ENCODE measurements at places on chromosomes 7 and 10.

DNA sequence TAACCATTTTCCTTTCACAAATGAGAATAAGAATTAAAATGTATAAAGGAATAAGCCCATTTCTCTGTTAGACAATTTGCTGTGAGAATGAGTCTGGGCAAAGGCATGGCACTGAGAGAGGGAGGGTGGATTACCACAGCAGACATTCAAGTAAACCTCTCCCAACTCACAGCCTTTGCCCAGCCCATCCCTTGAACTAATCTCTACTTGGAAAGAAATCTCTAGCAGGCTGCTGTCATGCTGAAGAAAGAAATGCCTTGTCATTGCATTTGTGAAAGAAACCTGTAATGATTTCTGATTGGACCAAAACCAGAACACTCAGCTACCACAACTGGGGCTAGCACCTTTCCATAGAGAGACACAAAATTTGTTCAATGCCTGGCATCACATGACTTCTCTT lies 39.2 kb downstream of the CH25H start:
- no peak for DNase-seq

DNA sequence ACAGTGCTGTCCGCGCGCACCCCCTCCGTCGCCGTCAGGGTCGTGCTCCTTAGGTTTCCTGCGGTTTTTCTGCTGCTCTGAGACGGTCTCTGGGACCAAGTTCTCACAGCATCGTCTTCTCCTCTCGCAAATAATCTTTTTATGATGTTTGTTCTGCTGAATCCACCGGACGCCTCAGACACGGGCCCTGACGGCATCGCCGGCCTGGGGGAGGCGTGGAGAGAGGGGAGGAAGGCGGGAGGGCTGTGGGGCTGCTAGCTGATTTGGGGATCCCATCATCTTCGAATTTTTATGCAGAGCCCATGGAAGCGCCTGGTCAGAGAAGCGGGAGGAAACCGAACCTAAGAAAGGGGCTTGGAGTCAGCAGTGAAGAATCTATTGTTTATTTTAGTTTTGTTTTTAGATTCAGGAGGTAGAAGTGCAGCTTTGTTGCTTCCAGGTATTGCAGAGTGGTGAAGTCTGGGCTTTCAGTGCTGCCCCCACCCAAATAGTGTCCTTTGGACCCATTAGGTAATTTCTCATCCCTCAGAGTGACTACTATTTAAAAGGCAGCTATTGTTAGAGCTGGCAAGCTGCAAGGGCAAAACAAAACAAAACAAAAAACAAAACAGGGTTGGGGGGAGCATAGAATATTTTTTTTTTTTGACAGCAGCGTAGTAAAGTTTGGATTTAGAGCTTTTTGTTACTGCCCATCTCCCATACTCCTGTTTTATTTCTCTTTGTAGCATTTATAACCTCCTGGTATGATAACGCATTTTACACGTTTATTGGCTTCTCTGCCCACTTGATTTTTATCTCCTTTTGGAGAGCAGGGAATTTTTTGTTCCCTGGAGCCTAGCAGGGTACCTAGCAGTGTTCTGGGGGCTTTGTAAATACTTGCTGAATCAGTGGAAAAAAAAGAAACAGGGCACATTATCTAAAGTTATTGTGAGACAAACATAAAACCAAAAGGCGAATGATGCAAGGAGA lies 92.6 kb downstream of the SPAG6 start:
- DNase-seq, result peak; percentile 31

DNA sequence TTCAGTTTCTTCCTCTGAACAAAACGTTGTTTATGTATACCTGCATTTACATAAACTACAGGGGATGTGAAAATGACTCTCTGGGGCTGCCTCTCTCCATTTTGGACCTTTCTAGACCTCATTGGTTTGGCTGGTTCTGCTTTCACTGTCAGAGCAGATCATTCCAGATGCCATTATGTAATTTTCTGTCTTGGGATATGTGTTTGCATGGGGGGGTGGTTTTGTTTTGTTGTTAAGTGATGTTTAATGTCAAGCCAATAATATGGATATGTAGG lies 172.4 kb downstream of the LRRC4 start:
- no peak for DNase-seq

DNA sequence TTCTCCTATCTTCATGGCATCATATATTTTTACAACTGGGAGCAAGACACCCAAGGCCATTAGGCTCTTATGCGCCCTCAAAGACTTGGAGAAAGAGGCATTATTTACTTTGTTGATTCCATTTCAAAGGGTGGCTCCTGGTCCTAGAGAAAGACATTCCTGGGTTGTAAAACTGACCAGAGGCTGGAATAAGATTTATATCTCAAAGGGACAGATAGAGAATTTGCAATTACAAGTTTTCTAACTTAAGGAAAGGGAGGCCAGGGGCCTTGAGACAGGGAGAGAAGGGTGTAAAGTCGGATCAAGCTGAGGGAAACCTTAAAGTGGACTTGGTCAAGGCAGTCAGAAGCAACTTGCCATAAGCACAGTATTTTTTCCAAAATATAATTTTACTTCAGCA lies 1086.0 kb downstream of the SORCS3 start:
- no peak for DNase-seq

- DNase-seq, result no peak
Observed at GRCh38 chr7:50622821-50623220, 57.6 kb upstream of the DDC start.

GRCh38 chr10:118214776-118215175 lies 127.3 kb downstream of the FAM204A start:
- DNase-seq, result peak; percentile 61

Data from fibroblast of skin of abdomen (primary cell).